Stimulated activated CD4-positive, alpha-beta T cell treated with anti-CD3 and anti-CD28 coated beads, Interleukin-4, amount 100 ng/mL, for 48 hours (primary cell): ENCODE measurements at places on chromosomes 5 and 9.

DNA sequence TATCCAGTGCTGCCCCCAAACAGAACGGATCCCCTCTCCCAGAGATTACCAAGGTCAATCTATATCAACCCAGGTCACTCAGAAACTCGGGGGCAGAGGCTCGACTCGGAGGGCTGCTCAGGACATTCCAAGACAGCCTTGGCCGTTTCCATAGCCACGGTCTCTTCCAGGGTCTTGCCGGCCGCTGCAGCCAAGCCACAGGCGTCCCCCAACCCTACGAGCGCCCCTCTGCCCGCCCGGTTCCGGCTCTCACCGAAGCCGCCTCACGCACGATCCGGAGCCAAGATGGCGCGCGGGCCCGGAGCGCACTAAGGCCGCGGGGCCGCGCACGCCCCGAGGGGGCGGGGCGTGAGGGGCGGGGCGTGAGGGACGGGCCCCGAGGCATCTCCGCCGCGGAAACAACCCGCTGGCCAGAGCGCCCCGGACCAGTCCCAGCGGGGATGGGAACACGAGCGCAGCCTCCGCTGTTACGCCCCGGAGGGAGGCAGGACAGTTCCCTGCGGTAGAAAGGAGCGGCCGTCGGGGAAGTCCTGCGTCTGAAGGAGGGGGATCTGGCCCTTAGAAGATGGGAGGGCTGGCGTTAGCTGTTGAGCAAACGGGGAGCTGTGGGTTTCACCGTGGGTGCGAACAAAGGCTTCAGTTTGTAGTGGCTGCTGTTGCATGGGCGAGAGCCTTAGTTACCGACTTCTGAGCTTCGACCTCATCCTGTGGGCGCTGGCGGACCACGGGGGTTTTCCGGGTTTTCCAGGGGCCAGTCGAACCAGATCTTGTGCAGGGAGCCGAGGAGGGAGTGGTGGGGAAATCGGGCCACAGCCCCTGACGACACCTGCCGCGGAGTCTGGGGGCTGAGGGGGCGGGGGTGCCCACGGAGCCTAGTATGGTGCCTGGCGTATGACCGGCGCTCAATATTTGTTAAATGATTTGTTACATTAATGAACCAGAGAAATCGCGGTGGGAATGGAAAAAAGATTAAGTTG is at the start of gene RPP25L:
Gene RPP25L, minus strand, starts transcription at position 287 of the 977 bp plus-strand sequence. CDS start 801 bp downstream, outside the sequence.
- DNase-seq, result peak; percentile 76

- DNase-seq, result no peak
Measured at GRCh38 chr5:16456103-16456832, 9.3 kb downstream of the ZNF622 start.

DNA sequence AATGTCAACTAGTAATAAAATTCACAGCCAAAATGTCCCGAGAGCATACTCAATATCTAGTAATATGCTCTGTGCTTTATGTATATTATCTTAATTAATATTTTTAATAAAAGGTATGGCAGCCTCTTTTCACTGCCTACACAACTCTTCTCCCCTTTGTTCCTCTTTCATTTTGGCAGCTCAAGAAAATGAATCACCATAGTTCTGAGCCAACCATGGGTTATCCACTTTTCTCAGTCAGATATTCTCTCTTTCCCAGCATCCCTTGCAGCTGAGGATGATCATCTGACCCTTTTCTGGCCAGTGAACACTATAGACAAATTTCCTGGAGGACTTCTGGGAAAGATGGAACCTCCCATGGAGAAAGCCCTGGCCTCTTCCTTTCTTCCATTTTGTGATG is 8.2 kb upstream of the DOCK8 start:
- no peak for DNase-seq

- DNase-seq, result no peak
Measured at GRCh38 chr5:100772006-100772405, 131.1 kb downstream of the ST8SIA4 start.

- DNase-seq, result no peak
Measured at GRCh38 chr5:105663671-105664070, 2007.1 kb downstream of the EFNA5 start.

GRCh38 chr9:6133346-6134063 is 82.1 kb upstream of the IL33 start:
- no peak for DNase-seq

GRCh38 chr9:134213881-134214341 is 49.5 kb upstream of the RNU6ATAC start:
- DNase-seq, result no peak

DNA sequence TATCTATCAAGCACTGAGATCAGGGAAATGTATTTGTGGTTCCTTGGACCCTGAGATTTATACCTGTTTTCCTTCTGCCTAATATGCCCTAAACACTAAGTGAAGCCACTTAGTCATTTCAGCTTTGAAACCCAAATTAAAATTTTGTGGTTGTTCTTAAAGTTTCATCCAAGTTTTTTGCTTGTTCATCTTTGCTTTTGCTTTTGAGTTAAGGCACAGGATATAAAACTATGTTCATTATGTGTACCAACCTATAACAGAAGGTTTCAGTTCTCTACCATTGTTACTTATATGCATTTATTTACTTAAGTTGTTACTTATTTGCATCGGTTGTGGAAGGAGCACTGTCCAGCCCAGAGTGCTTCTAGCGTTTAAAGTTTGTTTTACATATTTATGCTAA is 382.3 kb downstream of the PTPRD start:
- DNase-seq, result no peak

GRCh38 chr5:32182463-32183063 is 8.4 kb upstream of the GOLPH3 start:
- DNase-seq, result no peak

- no peak for DNase-seq
Measured at GRCh38 chr5:176535664-176536131, 1.5 kb downstream of the RNF44 start.

DNA sequence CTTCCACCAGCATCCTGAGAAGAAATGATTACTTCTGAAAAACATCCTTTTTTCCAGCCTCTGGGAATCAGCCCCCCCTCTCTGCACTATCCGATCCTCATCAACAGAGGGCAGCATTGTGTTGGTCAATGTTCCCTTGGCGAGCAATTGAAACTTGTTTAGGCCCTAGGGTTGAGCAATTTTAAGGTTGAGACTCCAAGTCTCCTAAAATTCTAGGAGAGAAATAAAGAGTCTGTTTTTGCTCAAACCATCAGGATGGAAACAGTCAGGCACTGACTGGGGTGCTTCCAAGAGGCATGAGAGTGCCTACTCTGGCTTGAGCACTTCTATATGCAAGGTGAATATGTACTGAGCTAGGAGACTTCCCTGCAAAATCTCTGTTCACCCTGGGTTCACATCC is 12.4 kb upstream of the CYFIP2 start:
- DNase-seq, result no peak

DNA sequence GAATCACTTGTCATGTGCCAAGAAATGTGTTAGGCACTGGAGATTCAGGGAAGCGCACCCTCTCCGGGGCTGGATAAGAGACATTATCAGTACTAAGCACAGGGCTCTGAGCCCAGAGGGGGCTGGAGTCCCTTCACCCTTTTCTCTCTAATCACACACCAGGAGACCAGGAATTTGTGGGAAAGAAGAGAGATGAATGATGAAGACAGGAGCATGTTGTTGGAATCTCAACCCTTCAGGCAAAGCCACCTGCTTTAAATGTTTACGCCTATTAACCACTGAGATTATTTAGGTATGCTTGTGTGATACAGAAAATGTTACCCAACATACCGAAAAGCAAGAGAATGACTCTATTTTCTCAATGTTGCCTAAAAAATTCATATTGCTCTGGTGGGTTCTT is 119.8 kb downstream of the ENTREP1 start:
- no peak for DNase-seq

- DNase-seq, result no peak
Measured at GRCh38 chr5:172834415-172835289, 601 bp downstream of the ERGIC1 start.

- DNase-seq, result no peak
Measured at GRCh38 chr9:98795295-98795955, 930 bp downstream of the ANKS6 start.

GRCh38 chr5:133384120-133384855 is 228.1 kb downstream of the FSTL4 start:
- no peak for DNase-seq

GRCh38 chr5:152688561-152689249 is 283.6 kb upstream of the NMUR2 start:
- no peak for DNase-seq

- no peak for DNase-seq
Measured at GRCh38 chr9:35778496-35778895, 12.9 kb upstream of the NPR2 start.

GRCh38 chr5:42974536-42974935 is 65.6 kb downstream of the ANXA2R start:
- no peak for DNase-seq

DNA sequence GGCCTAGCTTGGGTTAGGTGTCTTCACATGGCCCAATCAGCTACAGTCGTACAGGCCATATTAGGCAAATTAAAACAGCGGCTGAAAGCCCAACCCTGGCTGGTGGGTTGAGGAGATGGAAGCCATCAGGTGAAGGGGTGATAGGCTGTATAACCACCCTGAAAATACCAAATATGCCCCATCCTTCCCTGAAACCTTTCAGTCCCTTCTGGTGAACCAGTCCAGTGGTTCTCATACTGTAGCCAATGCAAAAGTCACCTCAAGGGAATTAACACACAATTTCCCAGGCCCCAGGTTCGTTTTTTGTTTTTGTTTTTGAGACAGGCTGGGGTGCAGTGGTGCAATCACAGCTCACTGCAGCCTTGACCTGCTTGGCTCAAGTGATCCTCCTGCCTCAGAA is 19.8 kb upstream of the KCNV2 start:
- DNase-seq, result no peak

DNA sequence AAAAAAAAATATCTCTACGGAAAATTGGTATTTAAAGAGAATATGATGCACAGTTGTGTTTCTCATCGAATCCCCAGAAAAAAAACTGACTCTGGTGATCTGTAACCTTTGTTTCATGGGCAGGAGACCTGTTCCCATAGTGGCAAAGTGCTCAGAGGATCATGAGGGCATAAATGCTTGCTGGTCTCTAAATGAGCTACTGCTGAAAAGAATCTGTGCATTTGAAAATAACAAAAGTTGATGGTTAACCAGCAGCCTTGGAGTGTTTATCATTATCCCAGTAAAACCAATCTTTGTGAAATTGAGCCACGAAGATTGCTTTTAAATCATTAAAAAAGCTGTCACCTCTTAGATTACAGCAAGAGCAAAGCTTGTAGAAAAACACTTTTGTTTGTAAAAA is 775.4 kb downstream of the MTRR start:
- DNase-seq, result no peak

GRCh38 chr5:32934529-32934928 is 223.4 kb downstream of the NPR3 start:
- DNase-seq, result no peak

GRCh38 chr9:136671646-136672430 is 9.1 kb downstream of the EGFL7 start:
- DNase-seq, result peak; percentile 45

DNA sequence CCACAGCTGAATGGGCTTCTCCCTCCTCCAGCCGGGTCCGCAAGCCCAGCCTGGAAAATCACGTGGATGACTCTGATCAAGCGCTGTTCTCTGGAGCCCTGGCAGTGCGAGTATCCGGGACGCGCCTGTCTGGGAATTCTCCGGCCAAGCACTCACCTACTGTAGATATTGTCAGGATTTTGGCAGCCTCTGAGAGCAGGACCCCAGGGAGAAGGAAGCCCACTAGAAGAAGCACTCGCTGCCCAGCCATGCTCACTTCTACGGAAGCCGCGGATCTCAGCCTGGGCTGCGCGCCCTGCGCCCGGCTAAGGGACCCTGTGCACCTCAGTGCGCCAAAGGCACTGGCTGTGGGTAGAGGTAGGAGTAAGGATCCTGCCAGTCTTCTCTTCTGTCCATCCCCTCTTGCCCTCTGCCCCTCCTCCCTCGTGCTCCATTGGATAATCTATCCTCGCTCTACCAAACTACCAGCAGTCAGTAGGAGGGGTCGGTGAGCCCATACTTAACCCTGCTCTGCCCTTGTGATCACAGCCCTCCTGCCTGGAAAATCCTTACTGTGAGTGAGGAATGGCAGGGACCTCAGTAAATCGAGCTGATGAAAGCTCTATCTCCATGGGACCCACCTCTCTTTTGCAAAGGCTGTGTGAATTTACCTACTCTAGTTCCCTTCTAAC is at the start of gene UGT3A2:
Gene UGT3A2, minus strand, starts transcription at position 343 of the 671 bp plus-strand sequence. Its CDS starts 93 bp downstream, at position 250.
- no peak for DNase-seq

- DNase-seq, result no peak
Measured at GRCh38 chr9:93648181-93648580, 71.8 kb downstream of the PHF2 start.

DNA sequence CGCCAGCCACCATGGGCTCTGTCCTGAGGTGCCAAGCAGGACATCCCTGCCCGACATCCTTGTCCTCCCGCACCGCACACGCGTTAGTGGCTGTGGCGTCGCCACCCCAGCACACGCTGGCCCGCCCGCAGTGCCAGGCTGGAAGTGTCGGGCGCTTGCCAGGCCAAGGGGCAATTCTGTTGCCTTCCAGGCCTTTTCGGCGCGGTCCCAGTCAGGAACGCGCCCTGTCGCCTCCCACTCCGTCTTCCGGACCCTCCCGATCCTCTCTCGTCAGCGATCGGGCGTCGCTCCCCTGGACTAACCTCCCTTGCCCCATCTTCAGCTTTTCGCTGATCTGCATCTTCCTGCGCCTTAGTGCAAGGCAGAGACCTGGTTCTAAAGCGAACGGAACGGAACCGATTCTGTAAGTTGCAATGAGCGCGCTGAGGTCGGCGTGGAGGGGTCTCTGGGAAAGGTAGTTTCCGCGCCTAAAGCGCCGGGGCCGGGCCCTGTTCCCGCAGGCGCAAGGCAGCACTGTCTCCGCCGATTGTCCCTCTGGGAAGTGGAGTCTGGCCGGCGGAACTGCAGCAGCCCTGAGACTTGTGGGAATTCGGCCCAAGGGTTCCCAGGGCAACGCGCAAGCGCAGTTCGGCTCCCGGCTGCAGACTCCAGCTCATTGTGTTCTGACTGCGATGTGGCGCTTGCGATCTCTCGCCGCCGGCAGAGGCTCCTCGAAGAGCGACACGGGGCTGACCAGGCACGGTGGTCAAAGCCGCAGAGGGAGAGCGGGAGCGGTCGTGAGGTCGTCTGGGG is at the start of gene ZNF454:
Gene ZNF454, plus strand, starts transcription at position 630 of the 792 bp plus-strand sequence. CDS start 1,594 bp downstream, outside the sequence.
- no peak for DNase-seq

DNA sequence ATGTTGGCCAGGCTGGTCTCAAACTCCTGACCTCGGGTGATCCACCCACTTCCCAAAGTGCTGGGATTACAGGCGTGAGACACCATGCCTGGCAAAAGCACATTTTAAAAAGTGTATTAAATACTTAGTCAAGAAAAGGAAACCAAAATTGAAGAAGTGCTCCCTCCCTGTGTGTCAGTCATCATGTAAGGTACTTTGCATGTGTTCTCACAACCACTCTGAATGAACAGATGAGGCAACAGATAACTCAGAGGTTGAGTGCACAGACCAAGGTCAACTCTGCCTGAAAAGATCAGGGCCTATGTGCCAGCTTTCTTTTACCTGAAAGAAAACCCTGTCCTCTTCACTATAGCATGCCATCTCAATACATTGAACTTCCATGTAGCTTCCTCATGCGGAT is 289.7 kb downstream of the MRPS30 start:
- DNase-seq, result no peak

DNA sequence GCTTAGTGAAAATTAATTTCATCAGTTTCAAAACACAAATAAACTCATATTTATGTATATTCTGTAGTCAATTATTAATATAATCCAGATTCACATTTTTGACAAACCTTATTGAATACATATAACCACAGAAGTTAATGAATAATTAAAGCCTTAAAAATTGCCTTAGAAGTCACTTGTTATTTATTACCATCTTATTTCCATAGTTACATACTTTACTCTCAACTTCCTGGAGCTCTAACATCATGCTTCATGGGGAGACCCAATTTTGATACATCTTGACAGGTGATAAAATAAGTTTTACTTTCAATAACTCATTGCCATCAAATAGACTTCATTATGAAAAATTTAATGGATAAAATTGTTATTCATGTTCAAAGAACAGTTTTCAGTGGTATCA is 1038.7 kb downstream of the PTPRD start:
- DNase-seq, result no peak

- DNase-seq, result no peak
Measured at GRCh38 chr9:5854063-5854790, 21.3 kb upstream of the ERMP1 start.
